ENCODE measurements at places on chromosomes 6 and 20.

GRCh38 chr6:11318835-11319813 is 86.7 kb upstream of the NEDD9 start:
- DNase-seq: no peak

DNA sequence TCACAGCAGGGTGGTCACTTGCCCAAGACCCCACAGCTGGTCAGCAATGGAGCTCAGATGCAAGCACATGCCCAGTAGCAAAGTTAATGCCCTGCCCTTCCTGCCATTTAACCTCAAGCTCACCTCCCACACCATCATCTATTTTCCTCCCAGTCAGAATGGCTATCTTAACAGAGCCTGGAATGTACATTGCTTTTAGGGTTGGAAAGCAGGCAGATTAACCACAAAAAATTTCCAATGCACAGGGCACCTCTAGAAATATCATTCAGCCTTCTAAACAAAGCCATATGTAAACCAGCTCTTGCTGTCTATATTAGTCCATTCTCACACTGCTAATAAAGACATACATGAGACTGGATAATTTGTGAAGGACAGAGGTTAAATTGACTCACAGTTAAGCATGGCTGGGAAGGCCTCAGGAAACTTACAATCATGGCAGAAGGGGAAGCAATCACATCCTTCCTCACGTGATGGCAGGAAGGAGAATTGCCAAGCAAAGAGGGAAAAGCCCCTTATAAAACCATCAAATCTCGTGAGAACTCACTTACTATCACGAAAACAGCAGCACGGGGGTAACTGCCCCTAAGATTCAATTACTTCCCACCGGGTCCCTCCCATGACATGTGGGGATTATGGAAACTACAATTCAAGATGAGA is 106.9 kb downstream of the FYN start:
- DNase-seq: no peak

- DNase-seq: no peak
These were observed 2.9 kb downstream of the AVP start for GRCh38 chr20:3081641-3082040.

DNA sequence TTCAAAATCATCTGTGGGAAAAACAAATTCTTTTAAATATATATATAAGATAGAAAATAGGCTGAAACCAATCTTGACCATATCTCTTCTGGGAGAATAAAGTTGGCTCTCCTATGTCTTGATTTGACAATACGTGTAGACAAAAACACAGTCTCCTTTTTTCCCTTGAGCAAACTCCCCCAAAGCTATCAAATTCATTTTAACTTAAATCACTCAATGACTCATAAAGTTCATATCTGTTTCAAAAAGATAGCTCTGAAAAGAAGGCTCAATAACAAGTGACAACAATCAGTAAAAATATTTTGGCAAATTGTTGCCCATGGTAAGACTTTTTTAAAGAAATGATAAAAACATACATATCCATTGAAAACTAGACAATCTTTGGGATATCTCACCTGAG is 236.0 kb upstream of the TENT5A start:
- DNase-seq: no peak

DNA sequence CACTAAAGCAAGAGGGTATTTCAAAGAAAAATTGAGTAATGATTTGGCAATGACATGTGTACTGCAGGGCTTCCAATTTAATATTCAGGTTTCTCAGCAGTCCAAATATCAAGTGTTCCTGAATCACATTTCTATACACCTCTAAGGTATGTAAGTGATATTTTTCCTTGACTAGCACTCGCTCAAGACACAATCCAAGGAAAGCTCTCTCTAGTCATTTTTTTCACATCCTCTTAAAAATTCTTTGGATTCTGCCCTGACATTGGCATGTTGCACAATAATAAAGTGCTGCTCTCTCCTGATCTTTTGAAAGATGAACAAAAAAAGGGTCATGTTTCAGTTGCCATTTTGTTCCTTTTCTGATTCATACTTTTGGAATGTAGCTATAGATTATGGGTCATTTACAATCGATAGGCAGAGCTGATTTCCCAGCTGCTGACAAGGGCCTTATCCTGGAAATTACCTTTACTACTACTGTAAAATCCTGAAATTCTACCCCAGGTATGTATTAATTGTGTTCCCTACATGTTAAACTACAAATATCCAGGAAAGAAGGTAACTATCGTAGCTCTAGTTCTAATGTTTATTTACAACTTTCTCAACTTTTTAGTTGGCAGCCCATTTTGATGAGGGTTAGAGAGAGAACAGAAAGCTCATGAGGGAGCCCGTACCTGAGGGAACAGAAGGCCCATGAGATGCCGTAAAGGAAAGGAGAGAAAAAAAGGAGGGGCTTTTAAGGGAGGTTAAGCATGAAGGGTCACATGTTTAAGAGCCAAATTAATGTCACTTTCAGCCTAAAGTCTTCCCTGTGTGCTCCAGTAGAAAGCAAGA is 22.2 kb upstream of the ADGRG6 start:
- DNase-seq: no peak

DNA sequence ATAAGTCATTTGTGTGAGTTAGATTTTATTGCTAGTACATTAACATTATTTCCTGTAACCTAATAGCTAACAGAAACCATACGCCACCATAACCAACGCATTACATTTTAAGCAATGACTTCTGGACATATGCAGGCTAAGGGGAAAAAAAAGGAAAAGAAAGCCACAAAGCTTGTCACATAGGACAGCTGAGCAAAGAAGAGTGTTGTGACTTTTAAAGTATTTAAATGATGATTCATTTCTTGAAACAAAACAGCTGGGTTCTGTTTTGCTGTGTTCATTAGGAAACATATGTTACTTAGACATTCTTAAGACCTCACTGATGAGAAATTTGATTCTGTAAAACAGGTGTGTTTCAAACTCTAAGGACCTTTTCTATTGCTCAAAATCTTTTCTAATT is 171.4 kb downstream of the COL9A1 start:
- DNase-seq: no peak

GRCh38 chr20:24151621-24152294 is 163.2 kb upstream of the GGTLC1 start:
- no peak for DNase-seq

Data from HuH-7.5 (cell line).